CD4-positive, alpha-beta T cell treated with Interleukin-15 for 1 hour (primary cell): ENCODE measurements at places on chromosomes 16 and 17.

- DNase-seq = peak; percentile 33
These were observed at the start of gene SEC14L1 for GRCh38 chr17:77140878-77141767. TSS of gene SEC14L1 (plus strand) at chr17:77140969. CDS start at chr17:77143597, 2,628 bp downstream.

- no peak for DNase-seq
These were observed 323 bp upstream of the KRTAP9-9 start for GRCh38 chr17:41254861-41255260.

DNA sequence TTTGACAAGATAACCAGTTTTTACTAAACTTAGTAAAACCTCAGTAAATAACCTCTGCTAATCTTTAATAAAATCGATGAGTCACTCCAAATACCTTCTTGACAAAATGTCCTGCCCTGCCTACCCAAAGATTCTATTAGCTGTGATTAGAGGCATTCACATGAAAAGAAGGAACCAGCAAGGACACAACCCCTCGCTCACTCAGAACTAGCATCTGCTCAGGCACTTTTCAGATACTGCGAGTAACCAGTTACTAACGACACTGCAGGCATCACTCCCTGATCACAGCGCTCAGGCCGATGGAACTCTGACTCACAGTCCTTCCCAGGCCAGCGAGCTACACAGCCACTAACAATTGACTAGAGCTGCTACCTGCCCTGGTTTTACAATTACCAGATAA, 24.3 kb downstream of the PELP1 start:
- DNase-seq = no peak

GRCh38 chr17:64024781-64025731, 4.6 kb upstream of the ICAM2 start:
- DNase-seq = peak; percentile 61

- DNase-seq = no peak
These were observed at the start of gene PRSS8 for GRCh38 chr16:31135535-31136286. TSS of gene PRSS8 (minus strand) at chr16:31135727. CDS start at chr16:31135498, 229 bp downstream.

GRCh38 chr16:50899951-50900350, 158.1 kb downstream of the CYLD start:
- DNase-seq = no peak

DNA sequence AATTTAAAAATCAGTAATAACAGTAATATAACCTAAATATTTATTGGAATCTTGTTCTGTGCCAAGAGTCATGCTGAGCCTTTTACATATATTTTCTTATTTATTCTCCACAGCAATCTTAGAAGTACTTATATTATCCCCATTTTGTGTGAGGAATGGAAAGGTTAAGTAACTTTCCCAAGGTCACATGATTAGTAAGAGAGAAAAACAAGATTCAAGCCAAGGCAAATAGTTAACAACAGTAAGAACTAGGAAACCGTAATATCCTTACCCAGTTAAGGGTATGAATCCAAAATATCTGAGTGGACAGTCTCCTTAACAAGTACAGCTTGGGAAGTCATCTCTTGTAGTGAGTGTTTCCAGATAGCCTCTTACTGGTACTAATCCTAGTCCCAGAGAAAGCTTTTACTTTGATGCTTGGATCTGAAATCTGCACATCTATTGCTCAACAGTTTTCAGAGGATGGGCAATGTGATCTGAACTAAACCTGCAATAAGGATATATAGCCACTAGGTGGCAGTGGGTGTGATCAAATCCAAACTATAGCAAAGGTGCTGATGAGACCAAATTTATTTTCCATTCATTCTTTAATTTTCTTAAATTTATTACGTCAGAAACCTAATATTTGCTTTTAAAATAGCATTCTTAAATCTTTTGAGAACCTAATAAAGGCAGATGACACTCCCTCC, 23.3 kb downstream of the SHISA6 start:
- no peak for DNase-seq

GRCh38 chr16:68131813-68132706, 46.9 kb downstream of the NFATC3 start:
- DNase-seq = no peak

GRCh38 chr17:82345151-82345976, 11.8 kb upstream of the SECTM1 start:
- no peak for DNase-seq

DNA sequence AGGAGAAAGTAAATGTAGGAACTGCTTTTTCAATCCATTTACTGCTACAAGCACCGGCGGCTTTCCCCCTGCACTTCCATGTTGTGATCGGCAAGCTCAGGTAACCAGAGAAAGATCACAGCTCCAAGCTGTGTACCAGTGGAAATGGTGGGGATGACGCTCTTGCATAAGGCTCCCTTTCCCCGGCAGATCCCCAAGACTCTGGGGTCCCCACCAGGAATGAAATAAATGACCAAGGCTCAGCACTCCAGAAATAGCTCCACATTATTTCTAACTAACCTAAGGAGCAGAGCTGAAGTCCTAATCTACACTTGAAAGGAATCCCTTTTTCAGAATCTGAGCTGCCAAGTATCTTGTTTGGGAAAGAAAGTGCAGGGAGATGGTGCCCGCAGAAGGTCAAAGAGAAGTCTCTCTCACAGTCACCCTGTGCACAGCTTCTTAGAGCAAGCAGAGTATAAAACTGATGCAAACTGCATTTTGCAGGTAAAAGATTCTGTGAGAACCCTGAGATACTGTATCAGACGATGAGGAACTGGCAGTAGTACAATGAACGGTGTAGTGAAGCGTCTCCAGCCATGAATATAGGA, 11.1 kb downstream of the GRB2 start:
- DNase-seq = no peak

GRCh38 chr17:61478026-61478789, 26.0 kb downstream of the TBX4 start:
- no peak for DNase-seq

DNA sequence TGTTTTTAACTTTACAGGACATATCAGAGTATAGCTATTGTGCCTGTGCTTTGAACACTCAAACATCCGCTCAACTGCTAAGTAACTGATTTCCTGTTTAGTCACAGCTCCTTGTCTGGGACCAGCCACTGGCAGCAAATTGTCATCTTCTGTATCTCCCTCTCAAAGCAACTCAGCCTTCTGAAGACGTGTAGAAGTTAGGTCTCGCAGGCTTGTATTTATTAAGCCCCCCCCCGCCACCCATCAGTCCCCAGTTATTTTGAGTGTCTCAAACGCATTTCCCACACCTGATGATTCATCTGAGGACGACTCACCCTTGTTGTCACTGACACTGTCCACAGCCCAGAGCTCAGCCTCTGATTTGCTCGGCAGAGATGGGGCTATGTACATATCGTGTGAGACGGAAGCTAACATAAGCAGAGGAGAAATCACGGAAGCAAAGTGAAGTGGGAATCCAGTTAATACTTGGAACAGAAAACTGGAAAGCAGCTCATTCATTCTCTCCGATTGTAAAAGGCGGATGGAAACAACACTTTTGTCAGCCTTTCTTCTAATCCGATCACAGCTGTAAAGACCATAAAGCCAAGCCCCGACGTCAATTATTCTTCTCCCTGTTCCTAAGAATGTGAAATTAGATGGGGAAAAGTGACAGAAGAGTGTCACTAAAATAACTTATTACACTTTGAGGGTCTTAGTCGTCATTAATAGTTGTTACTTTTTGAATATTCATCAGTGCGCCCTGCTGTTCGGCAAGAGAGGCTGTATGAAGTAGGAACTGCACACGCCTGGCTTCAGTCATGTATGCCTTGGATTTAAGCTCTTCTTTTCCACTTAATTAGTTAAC, 64.2 kb downstream of the PITPNC1 start:
- DNase-seq = peak; percentile 89

- no peak for DNase-seq
These were observed 7.2 kb upstream of the SETD6 start for GRCh38 chr16:58507963-58508670.

GRCh38 chr16:89201439-89202377, 1.4 kb upstream of the SLC22A31 start:
- peak; percentile 78 for DNase-seq

DNA sequence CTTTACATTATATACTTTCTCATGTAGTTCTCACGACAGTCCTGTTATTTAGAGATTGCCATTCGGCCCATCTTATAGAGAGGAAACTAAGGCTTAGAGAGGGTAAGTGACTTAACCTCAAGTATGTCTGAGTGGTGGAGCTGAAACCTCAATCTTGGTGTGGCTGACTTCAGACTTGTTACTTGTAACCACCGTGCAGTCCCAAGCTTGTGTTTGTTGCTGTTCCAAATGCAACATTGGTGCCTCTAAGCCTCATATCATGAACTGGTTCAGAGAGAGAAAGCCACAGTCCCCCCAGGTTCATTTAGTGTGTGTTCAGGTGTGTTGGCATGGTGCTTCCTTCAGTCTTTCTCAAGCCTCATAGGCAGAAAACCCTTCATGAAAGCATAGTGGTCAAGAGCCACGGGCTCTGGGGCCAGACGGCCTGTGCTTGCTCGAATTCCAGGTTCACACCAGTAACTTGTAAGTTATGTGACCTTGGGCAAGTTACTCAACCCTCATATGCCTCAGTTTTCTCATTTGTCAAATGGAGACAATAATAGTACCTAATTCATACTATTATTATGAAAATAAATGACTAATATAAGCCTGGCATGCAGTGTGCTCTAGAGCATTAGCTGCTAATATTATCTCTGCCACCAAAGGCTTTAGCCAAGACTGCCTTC, 39.9 kb downstream of the CDH1 start:
- no peak for DNase-seq

GRCh38 chr17:6681671-6682070, 30.1 kb downstream of the C17orf100 start:
- no peak for DNase-seq

- no peak for DNase-seq
These were observed 7.9 kb downstream of the P2RX5 start for GRCh38 chr17:3688027-3688553.

- DNase-seq = no peak
These were observed 236.1 kb upstream of the TNRC6C start for GRCh38 chr17:77722366-77722765.

DNA sequence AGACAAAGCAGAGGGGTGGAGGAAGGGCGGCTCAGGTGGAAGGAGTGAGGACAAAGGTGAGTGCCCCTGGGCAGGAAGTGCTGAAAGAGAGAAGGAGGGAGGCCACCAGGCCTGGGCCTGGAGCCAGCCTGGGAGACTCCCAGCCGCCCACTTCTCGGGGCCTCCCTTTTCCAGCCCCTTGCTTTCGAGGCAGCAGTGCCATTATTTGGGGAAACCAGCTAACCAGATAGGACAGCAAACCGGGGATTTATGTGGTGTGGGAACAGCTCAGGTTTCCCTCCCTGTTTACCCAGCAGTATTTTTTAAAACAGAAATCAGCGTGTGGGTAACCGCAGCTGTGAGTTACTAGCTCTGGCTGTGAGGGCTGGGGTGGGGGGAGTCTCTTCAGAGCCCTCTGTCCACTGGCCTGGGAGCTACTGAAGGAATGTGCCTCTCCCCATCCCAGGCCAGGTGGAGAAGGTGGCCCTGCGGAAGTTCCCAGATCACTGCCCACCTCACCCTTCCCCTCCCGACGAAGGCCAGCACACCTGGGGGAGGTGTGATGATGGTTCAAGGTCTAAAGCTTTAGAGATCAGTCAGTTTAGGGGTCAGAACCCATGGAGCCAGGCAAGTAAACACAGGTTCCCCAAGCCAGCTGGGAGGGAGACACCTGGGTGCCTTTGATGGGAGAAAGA, 8.4 kb upstream of the MEOX1 start:
- no peak for DNase-seq

- DNase-seq = no peak
These were observed 44.7 kb upstream of the ICAM2 start for GRCh38 chr17:64065161-64065560.

GRCh38 chr17:16442141-16442540, 26.8 kb downstream of the TRPV2 start:
- DNase-seq = no peak

- DNase-seq = peak; percentile 51
These were observed 58.5 kb upstream of the CREBBP start for GRCh38 chr16:3938843-3939624.
